ENCODE measurements at places on chromosomes 6 and 20. TPM values are rescaled to one million over a fixed set of nuclear protein-coding genes. Genes with fewer than 3 reads are reported as not detected.

MEI4 gene
- total RNA-seq: not detected

TASP1 gene
- total RNA-seq: 18.9 TPM

TBXT gene
- total RNA-seq: not detected

TPD52L1 gene
- 0.23 TPM for total RNA-seq

GFOD1 gene
- total RNA-seq: 3.2 TPM

BTBD3 gene
- 4.3 TPM for total RNA-seq

DDRGK1 gene
- total RNA-seq: 68.2 TPM

PAK5 gene
- total RNA-seq: not detected

RAET1E gene
- not detected for total RNA-seq

DOK5 gene
- total RNA-seq: not detected

PLN gene
- 0.13 TPM for total RNA-seq

TMEM244 gene
- total RNA-seq: 0.53 TPM

SIGLEC1 gene
- total RNA-seq: 0.16 TPM

PRL gene
- total RNA-seq: not detected

GPR63 gene
- total RNA-seq: 0.44 TPM

GSTA2 gene
- not detected for total RNA-seq

EFCAB8 gene
- 0.80 TPM for total RNA-seq

DNMT3B gene
- 0.80 TPM for total RNA-seq

FNDC11 gene
- total RNA-seq: 0.70 TPM

MCM3 gene
- 52.1 TPM for total RNA-seq

OOEP gene
- total RNA-seq: 0.63 TPM

LINC00237 gene
- not detected for total RNA-seq

RIMS1 gene
- not detected for total RNA-seq

PTPRK gene
- 8.4 TPM for total RNA-seq

TINAG gene
- not detected for total RNA-seq

PRDM13 gene
- total RNA-seq: not detected

PACRG gene
- 3.0 TPM for total RNA-seq

FRS3 gene
- 5.3 TPM for total RNA-seq

CLVS2 gene
- not detected for total RNA-seq

TMEM242 gene
- 12.6 TPM for total RNA-seq

FAM217A gene
- not detected for total RNA-seq

PRR18 gene
- total RNA-seq: not detected

FABP7 gene
- not detected for total RNA-seq

VGLL2 gene
- total RNA-seq: not detected
